ENCODE measurements at places on chromosomes 5 and 9.

GRCh38 chr5:93704996-93705395 is 36.4 kb downstream of the POU5F2 start:
- no peak for DNase-seq

- DNase-seq = peak; percentile 44
Measured at GRCh38 chr5:52799358-52799982, 11.8 kb downstream of the ITGA1 start.

DNA sequence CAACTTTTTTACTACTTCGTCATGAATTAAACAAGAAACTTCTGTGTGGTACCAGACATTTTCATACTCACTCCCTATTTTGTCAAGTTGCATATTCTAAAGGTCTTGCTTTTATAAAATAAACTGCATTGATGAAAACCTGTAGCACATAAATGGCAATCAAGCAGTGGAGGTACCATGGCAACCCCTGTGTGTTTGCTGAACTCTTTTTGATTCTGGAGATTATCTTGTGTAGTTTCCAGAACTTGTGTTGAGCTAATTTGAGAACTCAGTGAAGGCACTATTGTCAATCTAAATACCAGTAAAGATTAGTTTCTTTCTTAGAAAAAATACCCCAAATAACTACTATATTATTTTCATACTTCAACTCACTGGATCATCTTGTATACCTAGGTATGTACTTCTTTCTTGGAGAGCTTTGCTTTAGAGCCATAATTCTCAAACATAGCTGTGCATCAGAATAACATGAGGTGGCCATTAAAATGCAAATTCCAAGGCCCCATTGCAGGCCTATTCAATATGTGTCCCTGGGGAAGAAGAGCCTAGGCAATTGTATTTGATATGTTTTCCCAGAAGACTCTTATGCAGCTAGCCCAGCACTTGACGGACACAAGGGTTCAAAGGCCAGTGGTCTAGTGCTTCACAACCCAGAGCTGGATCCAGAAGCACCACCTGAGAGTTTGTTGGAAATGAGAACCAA is 9.8 kb upstream of the PRLR start:
- DNase-seq = no peak

DNA sequence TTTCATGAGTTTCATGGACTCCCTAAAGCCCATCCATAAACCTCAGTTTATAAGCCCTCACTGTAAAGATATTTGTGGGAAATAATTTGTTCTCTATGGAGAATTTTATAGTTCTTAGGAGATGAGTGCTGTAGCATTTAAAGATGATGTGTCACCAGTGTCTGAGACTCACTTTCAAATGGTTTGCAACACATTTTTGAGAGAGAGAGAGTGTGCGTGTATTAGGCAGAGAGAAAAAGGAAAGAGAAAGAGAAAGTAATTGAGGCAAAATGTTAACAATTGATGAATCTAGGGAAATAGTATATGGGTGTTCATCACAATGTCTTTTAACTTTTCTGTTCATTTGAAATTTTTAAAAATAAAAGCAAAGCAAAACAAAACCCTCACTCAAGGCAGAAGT is 479.0 kb downstream of the ZSWIM6 start:
- no peak for DNase-seq

- no peak for DNase-seq
Measured at GRCh38 chr5:126054577-126055347, 368.4 kb upstream of the GRAMD2B start.

DNA sequence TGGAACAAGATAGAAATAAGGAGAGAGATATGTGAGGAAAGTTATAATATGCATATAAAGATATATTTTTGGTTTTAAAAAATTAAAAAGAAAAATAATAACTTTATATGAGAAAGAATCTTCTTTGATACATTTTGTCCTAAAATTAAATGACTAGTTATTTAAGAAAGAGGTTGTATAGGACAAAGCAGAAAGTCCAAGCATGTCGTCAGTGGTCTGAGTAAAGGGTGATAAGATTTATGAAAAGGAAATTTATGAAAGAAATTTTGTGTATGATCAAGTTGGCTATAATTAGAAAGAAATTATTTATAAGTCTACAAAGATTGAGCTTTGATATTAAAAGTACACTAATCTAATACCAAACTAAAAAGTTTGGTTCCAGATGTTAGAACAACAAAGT is 32.0 kb downstream of the GTF3C4 start:
- no peak for DNase-seq

DNA sequence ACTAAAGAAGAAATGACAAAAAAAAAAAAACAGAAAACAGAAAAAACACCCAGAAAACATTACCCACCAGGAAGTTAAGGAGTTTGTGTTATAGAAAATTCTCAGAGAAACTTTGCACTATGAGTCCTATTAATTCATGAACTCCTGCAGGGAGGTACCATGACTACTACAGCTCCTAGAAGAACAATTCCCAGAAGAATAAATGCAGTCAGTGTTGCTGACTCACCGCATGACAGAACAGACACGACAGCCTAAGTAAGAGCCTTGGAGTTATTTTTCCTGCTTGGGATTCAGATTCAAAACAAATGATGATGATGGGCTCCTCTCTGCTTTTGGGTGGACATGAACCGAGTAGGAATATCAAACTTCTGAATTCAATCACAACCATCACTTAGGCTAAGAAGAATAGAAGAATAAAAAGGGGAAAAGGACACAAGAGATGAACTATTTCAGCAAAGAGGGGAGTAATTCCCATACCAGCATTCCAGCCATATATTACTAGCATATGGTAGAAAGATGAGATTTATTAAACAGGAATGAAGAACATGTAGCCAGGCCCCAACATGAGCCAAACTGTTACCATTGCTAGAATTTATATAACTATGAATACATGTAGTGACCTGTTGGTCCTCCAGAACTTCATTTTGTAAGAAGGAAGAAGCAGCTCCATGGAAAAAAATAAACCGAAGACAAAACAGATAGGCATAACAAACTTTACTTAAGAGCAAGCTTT is 209.6 kb upstream of the PDE4D start:
- DNase-seq = no peak

- DNase-seq = peak; percentile 45
Measured at GRCh38 chr9:33510262-33511183, 13.5 kb upstream of the ANKRD18B start.

GRCh38 chr9:79061752-79062616 is 509.8 kb upstream of the TLE4 start:
- DNase-seq = no peak

- no peak for DNase-seq
Measured at GRCh38 chr9:99158629-99159028, 53.7 kb downstream of the TGFBR1 start.

DNA sequence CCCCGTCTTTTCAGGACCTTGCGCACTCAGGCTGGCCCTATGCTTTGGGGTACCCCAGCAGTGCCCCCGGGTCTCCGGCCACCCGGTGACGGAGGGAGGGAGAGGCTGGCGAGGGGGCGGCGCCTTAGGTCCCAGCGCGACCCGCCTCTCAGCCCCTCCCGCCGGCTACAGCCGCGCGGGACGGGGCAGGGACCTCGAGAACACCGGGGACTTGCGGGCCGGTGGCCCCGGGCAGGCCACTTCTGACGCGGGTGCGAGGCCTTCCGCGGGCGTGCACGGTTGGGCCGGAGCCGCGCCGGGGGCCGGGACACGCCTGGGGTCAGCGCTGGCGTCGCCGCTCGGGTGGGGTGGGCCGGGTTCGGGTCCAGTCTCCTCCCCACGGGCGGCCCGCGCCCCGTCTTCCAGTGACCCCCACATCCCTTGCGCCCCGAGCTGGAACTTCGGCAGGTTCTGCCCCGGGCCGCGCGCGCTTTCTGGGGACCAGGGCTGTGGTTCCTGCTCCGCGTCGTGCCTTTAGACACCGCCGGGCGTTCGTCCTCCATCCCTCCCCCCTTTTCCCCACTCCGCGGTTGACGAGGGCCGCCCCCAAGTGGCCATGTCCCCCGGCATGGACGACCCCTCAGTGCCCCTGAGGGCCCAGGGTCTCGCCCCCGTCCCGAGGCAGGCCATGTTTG is 3.8 kb upstream of the SQSTM1 start:
- DNase-seq = no peak

- DNase-seq = peak; percentile 35
Measured at GRCh38 chr5:154858972-154859871, 795 bp downstream of the CNOT8 start.

DNA sequence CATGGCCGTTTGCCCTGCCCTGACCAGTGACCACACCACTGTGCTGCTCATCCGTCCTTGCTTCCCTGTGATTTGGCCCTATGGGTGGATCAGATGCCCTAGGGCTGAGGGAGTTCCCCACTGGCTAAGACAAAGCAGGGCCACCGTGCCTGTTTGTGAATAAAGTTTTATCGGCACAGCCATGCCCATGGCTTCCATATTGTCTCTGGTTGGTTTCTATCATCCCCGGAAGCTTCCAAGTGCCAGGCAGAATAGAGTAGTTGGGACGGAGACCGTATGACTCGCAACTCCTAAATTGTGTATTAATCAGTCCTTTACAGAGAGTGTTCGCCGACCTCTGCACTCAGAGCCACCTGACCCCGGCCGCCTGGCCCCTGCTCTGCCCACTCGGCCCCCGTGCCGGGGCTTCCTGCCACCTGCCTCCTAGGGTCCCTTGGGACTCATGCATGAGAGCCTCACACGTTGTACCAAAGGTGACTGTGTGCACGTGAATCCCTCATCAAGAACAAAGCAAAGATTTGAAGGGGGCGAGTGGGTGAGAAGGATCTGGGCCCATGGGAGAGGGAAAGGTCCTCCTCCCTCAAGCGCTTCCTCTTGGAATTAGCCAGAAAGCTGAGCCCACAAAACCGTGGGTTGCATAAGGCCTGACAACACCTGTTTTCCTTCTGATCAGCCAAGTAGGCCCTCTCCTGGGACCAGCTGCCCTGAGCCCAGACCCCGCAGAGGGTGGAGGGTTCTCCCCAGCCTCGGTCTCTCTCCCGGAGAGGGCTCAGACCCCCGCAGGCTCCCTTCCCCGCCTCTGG is 11.7 kb upstream of the FCN2 start:
- no peak for DNase-seq

- DNase-seq = no peak
Measured at GRCh38 chr9:127520941-127521918, 69.9 kb downstream of the LRSAM1 start.

DNA sequence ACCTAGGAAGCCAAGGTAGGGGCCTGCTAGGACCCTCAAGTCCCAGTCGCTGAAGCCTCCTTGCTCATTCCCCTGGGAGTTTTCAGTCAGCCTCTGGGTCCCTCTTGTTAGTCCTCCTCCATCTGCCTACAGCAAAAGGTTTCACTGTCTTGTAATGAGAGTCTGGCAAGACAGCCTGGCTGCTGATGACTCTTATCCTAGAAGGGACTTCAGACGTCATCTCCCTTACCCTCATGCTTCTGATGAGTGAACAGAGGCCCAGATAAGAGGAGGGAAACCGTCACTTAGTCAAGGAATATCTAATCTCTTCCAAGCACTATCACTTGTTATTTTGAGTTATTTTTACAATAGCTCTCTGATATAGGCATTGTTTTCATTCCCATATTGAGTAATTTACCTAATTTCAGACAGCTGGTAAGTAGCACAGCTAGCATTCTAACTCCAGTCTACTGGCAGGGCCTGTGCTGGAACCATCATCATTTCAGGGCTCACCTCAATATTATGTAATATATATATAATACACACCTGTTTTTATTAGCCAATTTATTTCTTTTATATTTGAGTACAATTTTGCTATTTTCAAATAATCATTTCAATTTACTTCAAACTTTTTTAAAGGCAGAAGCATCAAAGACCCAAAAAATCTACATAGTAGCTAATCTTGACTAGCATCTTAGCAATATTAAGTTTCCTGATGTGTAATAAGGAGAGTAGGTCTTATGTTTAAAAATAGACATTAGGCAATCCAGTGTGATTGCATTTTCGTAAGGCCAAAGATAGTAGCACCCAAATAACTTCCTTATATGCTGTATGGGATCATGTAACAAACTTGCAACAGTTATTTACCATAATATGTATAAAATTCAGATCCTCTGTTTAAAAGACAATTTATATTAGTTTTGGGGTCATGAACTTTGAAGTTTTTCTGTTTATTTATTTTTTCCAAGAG is 7.9 kb downstream of the CMYA5 start:
- no peak for DNase-seq

GRCh38 chr9:114504341-114505186 is 709 bp downstream of the WHRN start:
- peak; percentile 75 for DNase-seq

GRCh38 chr5:1405121-1405520 is 40.1 kb downstream of the SLC6A3 start:
- DNase-seq = no peak

- peak; percentile 55 for DNase-seq
Measured at GRCh38 chr9:18791074-18791473, 241.9 kb downstream of the SAXO1 start.

- DNase-seq = no peak
Measured at GRCh38 chr5:131268758-131269370, 5.0 kb downstream of the CDC42SE2 start.

DNA sequence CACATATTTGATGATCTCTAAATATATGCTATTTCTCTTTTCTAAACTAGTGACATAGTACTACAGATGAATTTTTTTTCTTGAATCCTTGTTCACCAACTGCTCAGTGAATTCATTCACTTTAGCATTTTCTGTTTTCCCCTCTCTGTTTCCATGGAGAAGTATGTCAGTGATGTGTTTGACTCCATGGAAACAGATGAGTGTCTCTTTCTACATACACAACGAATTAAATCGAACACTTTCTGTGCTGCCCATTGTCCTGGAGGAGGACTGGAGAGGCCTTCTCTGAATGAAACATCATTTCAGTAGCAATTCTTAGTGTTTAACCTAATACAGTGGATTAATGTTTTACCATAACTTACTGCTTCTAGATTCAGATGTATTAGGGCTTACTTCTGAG is 9.5 kb downstream of the INVS start:
- DNase-seq = no peak

DNA sequence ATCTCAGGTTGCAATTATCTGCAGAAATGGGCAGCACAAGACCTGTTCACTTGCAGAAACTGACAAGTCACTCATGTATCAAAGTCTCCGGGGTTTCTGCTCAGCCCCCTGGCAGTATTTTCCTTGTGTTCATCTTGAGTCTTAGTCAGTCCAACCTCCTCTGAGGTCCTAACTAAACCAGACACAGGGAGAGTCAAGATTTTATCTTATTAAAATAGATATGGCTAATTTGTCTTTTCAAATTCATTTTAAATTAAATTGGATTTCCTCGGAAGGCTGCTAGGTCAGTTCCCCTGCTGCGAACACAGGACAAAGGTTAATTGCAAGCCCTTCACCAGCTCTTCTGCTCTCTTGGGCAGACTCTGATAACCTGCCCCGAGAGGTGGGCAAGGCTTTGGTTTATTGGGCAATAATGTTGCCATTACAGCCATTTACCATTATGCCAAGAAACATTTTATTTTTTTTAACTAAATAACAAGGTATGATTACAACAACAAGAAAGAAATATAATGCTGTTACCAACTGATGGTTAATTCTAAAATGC is 103.5 kb downstream of the MAPKAP1 start:
- no peak for DNase-seq

DNA sequence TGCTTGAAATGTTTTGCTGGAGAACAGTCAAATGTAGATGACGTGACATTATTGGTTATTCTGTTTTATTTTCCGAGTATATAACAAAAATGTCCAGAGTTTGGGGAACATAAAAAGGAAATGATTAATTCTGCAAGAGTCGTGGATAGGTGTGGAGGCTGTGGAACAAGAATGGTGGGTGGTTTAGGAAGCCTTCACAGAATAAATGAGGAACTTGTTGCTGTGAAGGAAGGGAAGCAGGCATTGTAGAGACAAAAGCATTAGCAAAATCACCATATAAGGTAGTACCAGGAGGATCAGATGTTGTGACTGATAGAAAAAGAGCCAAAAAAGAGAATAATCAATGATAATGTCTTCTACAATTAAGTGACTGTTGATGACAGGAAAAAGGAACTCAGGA is 66.2 kb upstream of the CNTLN start:
- DNase-seq = no peak
